ENCODE measurements at places on chromosomes 6 and 20.

DNA sequence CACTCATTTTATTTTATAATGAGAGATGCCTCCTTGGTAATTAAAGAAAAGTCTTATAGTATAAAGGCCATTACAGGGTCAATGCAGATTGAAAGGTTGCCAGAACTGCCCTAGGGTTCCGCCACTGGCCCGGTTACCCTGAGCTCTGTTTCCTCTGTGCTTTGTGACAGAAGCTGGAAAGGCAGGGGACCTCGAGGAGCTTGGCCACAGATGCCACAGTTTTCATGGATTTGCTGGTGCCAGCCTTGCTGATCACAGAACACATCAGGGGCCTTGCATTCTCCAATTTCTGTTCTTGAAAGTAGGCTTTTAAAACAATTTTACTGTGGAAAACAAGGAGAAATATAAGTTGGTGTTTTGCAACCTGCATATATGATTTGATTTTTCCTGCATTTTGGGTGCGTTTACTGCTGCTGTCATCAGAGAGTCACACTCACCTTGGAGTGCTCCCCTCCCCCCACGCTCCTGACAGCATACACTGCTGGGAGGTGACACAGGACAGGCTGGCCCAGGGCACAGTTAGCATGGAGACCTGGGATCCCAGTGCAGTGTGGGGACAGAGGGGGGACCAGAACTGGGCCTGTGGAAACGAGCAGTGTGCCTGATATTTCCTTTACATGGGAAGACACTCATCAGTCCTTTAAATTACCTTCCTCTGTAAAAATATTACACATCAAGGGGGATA, 142.8 kb downstream of the CFAP61 start:
- no peak for DNase-seq

DNA sequence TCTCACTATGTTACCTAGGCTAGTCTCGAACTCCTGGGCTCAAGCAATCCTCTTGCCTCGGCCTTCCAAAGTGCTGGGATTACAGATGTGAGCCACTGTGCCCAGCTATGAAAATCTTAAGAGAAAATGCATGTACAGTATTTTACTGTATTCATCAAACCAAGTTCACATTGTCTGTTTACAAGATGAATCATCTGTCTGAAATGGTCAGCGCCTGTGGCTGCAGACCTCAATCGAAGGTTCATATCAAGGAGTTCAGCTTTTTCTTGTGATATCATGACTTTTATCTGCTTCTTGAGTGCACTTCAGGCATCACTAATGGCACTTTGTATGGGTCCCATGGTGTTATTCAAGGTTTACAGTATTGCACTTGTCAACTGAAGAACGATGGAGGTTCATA, 155.1 kb downstream of the SLC16A10 start:
- DNase-seq = no peak

DNA sequence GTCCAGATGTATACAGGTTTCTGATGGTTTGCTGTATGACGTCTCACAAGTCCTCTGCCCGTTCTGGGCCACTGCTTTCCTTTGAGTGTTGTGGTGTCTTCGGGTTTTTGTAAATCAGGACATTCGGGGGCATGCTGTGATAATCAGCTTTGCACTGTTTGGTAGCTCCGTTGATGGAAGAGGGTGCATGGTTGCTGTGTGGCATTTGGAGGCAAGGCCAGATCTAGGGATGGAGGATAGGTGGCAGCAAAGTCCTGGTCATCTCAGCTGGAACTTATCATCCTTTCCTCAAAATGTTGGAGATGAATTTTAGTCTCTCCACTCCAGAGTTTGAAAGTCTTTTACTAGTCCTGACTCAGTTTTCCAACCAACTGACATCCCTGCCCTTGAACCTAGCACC, 91.0 kb downstream of the SCP2D1 start:
- no peak for DNase-seq

DNA sequence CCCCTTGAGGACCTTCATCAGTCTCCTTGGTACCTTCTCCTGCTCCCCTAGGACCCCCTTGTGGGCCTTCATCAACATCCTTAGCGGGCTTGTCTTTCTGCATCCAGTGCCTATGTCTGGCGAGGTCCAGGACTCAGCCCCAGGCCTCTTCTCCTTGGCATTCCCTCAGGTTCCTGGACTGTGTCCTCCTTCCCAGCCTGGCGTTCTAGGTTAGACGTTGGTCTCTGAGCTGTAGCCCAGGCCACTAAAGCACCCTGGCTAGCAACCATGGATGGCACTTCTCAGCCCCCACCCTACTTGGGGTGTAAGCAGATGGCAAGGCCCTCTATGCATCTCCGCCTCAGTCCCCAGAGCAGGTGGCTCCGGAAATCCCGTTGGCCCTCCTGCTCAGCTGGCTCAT, 51.5 kb upstream of the NNAT start:
- DNase-seq = no peak

- no peak for DNase-seq
Measured at GRCh38 chr20:25987073-25987927, 290.6 kb upstream of the ZNF337 start.

DNA sequence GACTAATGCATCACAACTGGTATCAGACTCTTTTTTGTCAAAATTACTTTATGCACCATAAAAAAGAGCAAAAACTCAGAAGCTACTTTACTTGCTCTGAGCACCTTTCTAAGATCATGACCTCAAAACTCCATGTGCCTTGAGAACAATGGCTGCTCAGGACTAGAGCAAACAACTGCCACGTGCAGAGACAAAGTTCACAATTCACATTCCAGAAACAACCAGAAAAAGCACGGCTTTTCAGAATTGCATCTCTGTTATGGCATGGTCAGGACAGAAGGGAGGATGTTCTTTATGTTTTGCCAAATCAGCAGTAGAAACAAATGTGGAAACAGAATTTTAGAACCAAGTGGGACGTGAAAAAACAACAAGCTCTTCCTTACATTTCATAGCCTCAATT, 70.5 kb downstream of the CNKSR3 start:
- no peak for DNase-seq

DNA sequence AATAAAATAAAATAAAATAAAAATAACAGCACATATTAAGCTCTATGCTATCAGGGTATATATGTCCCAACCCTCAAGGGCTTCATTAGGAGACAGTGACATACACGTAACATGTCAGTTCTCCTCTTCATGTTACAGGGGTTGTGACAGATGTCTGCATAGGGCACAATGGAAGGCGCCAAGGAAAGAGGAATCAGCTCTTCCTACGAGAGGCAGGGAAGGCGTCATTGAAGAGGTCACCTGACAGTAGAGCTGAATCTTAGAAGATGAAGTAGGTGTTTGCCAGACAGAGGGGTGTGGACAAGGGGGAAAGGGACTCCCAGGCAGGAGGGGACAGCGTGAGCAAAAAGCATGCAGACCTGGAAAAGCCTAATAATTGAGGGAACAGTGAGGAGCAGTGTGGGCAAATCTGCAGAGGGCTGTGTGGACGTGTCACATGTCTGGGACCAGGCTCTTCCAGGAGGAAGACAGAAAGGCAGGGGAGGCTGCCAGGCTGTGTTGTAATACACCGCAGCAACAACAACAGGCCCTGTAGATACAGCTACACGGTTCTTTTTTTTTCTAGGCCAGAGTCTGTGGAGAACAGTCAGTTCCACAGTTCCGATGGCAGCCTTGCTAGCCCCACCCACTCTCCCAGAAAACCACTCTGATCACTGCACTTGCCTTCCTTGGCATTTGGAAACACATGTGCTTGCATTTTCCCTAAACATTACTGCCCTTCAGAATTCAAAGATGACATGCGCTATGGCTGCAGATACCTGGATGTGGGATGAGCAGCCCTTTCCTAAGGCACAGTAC, 2.5 kb upstream of the FKBP5 start:
- DNase-seq = no peak

DNA sequence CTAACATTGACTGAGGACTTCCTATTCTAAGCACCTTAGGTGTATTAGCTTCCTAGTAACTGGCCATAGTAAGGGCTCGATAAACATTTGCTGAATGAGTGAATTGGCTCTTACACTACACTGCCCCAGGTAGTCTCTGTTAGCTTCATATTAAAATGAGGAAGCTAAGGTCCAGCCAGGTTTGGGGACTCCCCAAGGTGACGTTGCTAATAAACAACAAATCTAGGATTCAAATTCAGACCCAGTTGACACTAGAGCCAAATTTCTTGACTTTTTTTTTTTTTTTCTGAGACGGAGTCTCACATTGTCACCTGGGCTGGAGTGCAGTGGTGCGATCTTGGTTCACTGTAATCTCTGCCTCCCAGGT, 16.2 kb downstream of the ARHGAP40 start:
- DNase-seq = no peak

- no peak for DNase-seq
Measured at GRCh38 chr6:165660857-165661663, 2.0 kb downstream of the PDE10A start.

- peak; percentile 28 for DNase-seq
Measured at GRCh38 chr6:47787620-47788497, 6.0 kb downstream of the OPN5 start.

- DNase-seq = no peak
Measured at GRCh38 chr6:150557043-150557599, 42.6 kb upstream of the PLEKHG1 start.

DNA sequence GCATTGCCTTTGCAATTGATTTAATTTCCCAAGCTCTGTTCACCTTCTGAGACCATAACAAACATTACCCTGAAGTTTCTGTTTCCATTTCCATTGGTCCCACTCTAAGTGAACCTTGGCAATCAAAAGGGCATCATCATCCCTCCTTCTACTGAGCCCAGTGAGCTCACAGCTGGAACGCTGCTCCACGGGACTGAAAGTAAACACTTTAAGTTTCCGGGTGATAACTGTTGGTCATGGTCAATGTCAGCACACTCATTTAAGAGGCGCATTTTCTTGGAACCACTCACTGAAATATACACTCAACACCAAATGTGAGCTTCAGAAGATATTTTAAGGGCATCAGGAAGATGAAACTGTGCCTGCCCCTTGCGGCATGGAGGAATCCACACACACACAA, 37.1 kb upstream of the RPS6KA2 start:
- DNase-seq = no peak

DNA sequence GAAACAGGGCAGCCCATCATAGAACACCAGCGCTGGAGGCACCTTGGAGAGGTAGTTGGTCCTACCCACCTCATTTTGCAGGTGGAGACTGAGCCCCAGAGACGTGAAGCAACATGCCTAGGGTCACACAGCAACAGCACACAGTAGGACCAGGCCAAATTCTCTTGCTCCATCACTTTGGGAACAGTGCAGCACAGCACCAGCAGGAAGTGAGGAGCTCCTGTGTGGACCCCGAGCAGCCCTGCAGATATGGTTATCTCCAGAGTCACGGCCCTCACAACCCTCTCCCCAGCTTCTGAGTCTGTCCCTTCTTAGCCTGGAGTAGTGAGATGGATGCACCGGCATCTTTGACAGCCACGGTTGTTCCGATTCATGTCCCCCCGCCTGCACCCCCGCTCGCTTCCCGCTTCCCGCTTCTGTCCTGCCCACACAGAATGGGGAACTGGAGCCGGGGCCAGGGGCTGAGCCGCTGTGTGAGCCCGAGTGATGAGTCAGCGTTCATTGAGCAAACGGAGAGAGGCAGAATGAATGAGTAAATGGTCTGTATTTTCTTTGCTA, 72.6 kb upstream of the DUSP22 start:
- no peak for DNase-seq
